ENCODE measurements at places on chromosomes 5 and 9.

GRCh38 chr5:4013106-4013898 is 417.7 kb downstream of the IRX1 start:
- DNase-seq: no peak

GRCh38 chr9:96751815-96752214 is 26.1 kb downstream of the ZNF510 start:
- DNase-seq: no peak

GRCh38 chr5:56167519-56167918 is 65.6 kb downstream of the ANKRD55 start:
- DNase-seq: no peak

- DNase-seq: no peak
Observed at GRCh38 chr5:39466846-39467245, 42.1 kb upstream of the DAB2 start.

DNA sequence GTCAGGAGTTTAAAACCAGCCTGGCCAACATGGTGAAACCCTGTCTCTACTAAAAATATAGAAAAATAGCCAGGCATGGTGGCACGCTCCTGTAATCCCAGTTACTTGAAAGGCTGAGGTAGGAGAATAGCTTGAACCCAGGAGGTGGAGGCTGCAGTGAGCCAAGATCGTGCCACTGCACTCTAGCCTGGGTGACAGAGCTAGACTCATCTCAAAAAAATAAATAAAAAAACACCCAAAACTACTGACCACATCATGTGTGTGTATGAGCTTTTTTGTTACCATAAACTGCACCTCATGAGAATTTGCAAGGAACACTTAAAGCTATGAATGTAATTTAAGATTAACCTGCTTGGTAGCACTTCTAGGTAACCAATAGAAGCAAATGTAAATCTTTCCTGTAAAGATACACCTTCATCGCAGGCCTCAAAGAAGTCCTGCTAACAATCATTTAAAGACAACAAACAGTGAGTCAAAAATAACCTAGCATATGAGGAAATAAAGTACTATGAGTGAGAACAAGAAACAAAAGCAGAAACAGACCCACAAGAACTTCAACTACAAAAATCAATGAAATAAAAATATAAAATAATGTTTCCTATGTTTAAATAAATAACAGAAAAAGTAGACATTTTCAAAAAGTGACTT is 13.0 kb downstream of the SLC38A9 start:
- DNase-seq: no peak

DNA sequence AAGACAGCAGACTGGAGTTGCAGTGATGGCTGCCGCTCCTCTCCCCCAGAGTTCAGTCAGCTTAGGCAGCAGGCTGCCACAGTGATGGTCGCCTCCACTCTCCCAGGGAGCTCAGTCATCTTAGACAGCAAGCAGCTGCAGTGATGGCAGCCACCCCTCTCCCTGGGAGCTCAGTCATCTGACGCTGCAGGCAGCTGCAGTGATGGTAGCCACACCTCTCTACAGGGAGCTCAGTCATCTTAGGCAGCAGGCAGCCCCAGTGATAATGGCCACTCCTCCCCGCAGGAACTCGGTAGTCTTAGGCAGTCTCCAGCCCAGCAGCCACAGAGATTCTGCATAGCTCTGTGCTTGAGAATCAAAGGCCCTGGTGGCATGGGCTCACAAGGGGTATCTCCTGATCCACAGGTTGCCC is 582.7 kb downstream of the DTWD2 start:
- DNase-seq: no peak

DNA sequence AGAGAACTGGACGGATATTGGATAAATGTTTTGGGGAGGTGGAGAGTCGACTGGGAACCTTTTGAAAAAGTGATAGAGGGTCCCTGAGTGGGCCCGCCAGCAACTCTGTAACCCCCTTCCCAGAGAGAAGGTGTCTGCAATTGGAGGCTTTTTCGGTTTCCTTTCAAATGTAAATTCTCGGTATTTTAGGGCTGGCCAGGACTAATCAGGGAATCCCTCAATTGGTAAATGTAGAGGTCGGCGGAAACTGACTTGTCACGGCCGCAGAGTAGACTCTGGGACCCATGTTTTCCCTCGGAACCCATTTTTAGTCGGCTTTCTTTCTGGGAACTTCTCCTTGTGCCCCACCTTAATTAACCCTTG is 524 bp downstream of the CCNB1 start:
- no peak for DNase-seq
